ENCODE measurements at places on chromosomes 4 and X.
A peak's percentile ranks its signal among the peaks of the same experiment; 100 is the strongest.

DNA sequence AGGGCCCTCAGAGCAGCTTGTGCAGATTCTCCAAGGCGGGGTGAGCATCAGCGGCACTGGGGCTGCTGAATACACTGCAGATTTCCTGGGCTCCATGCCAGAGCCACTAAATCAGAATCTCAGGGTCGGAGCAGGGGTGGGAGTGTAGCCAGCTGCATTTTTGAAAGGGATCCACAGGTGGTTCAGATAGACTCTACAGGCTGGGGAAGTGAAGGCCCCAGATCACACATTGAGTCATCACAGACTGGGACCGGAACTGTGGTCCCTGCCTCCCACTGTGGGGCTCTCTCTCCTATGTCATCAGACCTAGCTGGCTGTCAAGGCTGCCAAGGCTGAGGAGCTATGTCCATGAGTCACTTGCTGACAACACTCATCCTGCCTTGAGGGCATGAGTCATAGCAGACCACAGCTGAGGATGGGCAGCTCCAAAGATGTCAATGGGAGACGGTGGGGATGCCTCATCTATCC lies 162.3 kb upstream of the MAMLD1 start:
- DNase-seq = no peak

DNA sequence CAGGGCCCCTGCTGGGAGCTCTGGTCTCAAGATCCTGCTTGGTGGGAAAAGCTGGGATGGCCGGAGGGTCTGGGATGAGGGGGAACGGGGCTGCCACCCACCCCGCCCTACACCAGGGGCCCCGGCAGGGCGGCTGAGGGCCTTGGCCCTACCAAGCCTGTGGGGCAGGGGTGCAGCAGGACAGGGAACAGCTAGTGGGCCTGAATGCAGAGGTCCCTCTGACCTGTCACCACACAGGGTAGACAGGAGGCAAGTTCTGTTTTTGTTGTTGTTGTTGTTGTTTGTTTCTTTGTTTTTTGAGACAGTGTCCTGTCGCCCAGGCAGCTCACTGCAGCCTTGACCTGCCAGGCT lies 332 bp upstream of the RENBP start:
- DNase-seq = no peak

GRCh38 chr4:55729351-55730279 lies 90.0 kb upstream of the EXOC1L start:
- DNase-seq = no peak

DNA sequence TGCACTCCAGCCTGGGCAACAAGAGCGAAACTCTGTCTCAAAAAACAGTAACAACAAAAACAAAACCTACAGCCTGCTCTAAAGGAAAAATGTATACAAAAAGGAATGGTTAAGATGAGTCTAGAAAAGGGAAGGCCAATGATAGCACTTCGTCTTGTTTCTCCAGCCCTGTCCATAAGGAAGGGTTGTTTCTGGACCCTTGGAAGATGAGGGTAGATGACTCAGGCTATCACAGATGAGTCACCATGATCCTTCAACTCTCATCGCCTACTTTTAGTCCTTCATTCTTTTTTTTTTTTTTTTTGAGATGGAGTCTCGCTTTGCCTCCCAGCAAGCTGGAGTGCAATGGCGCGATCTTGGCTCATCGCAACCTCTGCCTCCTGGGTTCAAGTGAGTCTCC lies 8.8 kb downstream of the PLA2G12A start:
- DNase-seq = no peak

DNA sequence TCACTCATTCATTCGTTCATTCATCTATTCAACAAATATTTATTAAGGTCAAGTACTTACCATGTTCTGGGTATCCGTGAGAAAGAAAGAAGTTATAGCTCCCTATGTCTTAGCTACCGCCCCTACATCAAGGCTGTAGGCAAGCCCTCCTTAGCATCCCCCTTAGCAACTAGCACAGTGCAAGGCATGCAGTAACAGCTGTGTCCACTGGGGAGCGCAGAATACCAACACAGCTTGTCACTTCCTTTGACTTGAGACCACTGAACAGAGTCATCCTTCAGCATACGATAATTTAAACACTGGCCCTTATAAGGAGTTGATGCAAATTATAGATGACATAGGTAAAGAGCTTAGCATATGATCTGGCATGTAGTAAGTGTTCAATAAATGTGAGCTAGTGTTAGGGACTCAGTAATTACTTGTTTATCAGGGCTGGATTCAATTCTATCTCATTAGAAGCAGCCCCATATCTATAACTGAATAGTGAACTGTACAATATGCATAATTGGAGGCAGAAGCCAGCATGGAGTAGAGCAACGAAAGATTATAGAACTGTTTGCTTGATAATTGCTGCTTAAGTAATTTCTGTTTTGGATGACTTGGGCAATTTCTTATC lies 8.7 kb downstream of the KIAA1210 start:
- peak; percentile 26 for DNase-seq

- no peak for DNase-seq
These were observed 4.6 kb upstream of the GRID2 start for GRCh38 chr4:92299152-92299551.

DNA sequence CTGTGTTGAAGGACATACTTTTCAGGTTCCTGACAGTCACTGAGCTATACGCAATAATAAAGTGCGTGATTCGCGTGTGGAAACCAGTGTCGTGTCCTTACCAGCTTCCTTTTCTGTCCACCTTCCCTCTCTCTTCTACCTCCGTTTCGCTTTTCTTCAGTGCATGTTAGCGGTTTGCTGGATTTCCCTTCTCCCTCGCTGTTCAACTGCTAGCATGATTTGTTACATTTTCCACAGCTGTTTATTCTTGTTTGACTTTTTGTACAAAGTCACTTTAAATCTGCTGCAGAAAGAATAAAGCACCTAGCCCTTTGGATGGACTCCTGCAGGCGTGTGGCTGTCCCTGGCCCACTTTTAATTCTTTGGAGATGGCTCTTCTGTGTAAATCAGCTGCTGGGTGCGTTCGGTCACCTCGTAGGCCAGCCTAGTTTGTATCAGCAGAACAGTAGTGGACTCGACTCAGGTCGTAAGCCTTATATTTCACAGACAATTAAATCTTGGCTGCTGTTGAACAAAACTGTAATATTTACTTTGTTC lies 8.9 kb upstream of the HAND2 start:
- no peak for DNase-seq

DNA sequence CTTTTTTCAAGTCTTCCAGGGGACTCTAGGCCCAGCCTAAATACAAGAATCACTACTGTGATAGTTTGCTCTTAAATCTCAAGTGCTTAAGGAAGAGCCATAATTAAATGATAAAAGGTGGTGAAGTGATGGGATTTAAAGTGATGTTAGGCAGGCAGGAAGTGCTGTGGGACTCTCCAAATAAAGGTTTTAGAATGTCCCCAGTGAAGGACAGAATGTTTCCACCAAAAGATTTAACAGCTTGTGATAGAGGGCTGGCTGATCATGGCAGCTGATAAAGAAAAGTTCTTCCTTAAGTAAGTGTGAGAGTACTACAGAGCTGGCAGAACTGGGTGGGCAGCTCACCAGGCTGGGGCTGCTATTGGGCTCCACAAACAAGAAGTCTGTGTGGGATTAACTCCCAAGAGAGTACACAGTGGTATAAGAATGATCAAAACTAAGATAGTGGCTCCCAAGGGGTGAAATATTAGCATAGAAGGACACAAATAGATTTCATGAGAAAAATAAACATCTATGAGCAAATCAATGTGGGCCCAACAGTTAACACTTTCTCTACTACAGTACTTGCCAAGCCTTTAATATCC lies 637.2 kb upstream of the CPEB2 start:
- DNase-seq = no peak

DNA sequence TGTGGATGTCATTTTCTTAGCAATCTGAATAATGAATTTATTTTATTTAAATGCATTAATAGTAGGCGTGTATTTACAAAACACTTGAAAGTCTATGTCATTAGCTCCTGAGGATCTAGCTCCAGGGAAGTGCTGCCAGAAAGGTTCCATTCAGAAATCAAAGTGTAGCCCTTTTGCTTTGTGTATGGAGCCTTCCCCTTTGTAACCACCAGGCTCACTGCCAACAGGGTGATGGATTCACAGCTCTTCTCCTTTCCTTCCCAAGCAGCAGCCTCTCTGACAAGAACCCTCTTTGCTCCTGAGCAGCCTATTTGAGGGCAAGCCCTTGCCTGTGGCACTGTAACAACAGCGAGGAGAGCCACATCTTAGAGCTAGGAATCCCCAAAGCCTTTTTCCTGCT lies 286.0 kb upstream of the RASGEF1B start:
- DNase-seq = no peak

DNA sequence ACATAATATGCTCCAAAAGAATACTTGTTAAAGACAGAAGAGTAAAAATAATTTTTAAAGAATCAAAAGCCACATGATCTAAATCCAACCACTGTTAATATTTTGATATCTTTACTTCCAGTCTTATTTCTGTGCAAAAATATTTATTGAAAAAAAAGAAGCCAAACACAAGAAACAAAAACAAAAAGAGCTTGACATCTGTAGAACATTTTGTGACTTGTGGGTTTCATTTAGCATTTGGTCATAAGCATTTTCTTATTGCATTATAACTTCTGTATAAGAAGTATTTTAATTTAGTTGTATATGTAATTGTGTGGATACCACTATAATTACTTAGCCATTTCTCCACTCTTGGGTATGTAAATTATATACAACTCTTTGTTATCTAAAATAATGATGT lies 63.1 kb downstream of the DIPK2B start:
- DNase-seq = no peak

- no peak for DNase-seq
These were observed 80.5 kb downstream of the TBC1D9 start for GRCh38 chr4:140675599-140676231.

DNA sequence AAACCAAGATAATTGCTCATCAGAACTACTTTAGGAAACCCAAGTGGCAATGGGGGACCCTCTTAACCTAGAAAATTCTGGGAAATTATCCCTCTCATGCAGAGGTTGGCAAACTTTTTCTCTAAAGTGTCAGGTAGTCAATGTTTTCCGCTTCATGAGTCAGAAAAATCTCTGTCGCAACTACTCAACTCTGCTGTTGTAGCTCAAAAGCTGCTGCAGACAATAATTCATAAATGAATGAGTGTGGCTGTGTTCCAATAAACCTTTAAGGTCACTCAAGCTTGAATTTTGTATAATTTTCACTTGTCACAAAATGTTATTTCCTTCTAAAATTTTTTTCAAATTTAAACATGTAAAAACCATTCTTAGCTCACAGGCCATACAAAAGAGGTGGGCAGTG lies 193.4 kb upstream of the MID1 start:
- no peak for DNase-seq

- no peak for DNase-seq
These were observed 33.0 kb downstream of the HCCS start for GRCh38 chrX:11143931-11144678.

GRCh38 chr4:188037003-188037713 lies 41.6 kb downstream of the ZFP42 start:
- DNase-seq = no peak

DNA sequence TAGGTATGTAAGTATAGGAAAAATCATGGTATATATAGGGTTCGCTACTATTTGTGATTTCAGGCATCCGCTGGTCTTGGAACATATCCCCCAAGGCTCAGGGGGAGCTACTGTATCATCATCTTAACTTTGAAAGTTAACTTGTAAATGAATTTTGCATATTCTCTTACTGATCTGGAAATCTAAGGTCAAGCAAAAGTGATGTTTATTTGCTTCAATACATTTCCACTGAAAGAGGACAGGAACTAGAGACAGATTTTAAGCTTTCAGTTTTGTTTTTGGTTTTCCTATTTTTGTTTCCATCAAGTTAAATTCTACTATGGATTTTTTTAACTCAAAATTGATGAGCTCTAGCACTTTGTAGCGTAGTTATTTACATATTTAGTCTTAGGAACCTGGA lies 56.2 kb downstream of the NAF1 start:
- no peak for DNase-seq

DNA sequence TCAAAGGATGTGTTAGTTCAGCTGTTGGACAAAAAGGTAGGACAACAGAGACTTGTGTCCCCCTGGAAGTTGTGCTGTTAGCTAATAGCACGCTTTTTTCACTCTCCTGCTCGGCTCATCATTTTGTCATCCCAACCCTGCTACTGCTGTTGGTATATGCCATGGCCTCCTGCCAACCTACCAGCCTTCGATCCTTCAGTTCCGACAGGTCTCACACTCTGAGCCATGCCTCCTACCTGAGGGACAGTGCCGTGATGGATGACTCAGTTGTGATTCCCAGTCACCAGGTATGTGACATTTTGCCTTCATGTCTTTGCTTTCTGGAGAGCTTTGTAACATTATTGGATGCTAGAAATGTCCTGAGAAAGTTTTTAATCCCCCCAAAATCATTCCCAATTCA lies 268.1 kb downstream of the ANK2 start:
- DNase-seq = no peak

DNA sequence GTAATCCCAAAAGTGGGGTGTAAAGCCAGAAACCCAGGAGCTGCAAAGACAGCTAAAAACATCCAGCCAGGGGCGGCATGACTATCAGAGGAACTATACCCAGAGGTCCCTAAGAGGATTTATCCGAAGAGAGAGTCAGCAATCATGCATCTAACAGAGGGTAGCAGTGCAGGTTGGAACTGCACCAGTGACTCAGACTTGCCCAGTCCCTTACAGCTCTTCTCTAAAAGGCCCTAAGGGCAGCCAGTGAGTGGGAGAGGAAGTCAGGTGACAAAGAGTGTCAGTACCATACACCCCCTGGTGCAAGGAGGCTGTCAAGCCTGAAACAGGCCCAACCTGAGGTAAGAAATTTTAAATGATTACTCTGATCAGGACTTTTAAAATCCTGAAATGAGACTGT lies 88.1 kb downstream of the CAMK2D start:
- DNase-seq = no peak

DNA sequence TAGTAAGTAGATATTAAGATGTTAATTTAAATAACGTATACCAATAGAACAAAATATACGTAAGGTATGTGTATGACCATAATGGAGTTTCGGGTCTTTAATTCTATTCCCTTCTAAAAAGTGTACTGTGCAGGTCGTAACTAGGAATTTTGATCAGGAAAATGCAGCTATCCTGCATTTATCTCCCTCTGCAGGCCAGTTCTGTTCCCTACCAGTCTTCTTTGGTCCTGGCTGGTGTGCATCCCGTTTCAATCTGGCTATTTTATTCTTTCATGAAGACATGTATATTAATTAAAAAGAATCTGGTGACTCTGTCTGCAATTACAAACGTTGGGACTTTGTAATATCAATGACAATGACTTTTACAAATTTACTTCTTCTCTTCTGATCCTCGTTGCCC lies 534.1 kb upstream of the AADAT start:
- DNase-seq = no peak

DNA sequence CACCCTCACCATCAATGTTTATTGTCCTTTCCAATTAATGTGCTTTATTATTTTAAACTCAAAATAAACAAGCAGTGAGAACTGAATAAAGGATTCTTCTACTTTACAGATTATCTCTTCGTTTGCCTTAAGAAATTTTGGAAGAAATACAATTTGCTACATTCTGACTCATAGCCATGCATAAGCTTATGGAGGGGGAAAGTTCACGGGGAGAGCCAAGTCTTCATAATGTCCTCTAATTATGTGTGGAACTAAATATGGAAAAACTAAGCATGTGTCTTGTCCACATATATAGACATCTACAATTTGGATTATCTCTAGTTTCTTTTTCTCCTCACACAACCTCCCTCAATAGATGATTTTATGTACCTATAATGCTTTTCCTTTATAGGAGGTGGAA lies 17.5 kb downstream of the CXCL13 start:
- DNase-seq = no peak

GRCh38 chrX:116607776-116608175 lies 145.0 kb upstream of the CT83 start:
- no peak for DNase-seq

Measured in left ventricle myocardium inferior (tissue), 1 donor.